ENCODE measurements at places on chromosomes 13 and 19.

DNA sequence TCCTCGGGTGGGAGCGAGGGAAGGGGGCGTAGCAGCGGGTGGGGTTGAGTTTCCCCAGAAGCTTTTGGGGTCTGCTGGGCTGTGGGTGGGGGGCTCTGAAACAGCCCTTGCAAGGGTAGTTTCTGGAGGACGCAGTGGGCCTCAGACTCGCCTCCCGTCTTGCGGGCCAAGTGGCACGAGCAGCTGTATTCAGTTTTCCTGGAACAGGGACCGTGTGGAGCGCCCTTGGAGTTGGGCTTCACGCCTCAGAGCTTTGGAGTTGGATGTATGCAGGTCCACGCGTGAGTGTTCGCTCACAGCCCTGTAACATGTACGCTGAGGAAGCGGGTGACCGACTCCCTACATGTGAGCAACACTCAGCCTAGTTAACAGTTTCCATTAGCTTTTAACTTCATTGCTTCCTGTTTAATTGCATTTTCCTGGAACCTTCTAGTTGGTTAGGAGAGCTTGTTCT, 603 bp downstream of the TM9SF2 start:
- no peak for ATAC-seq

DNA sequence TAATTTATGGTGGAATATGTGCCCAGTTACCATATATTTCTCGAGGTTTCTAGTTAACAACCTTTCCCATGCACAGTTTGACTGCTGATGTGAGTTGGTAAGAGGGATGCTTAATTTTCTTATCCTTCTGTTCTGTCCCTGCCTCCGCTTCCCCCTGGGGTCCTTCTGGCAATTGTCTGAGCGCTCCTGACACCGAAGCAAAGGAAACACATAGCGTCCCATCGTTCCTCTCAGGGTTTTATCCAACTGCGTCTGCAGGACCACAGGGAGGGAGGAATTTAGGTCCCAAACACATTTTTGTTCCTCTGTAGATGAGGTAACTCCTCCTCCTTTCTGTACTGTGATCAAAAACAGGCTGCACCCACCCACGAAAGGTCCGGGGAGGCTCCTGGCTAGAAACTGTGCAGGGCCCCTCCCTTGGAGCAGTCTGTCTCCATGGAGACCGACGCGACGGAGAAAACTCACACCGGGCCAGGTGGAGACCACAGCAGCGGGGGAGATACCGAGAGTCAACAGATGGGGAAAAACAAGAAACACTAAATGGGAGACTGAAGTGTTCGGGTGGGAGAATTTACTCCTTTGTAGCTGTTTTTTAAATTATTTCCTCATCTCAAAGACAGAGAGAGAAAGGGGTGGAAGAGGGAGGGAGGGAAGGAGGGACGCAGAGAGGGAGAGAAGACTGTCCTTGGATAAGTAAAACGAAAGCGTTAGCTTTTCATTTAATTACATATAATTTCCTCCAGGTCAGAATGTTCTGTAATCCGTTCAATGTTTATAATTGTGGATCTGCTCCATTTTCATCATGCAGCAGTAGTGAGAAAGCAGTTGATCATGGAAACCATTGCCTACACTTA, 191.8 kb upstream of the NBEA start:
- peak; percentile 40 for ATAC-seq

GRCh38 chr13:27463500-27463899, 13.1 kb upstream of the MTIF3 start:
- ATAC-seq, result no peak

DNA sequence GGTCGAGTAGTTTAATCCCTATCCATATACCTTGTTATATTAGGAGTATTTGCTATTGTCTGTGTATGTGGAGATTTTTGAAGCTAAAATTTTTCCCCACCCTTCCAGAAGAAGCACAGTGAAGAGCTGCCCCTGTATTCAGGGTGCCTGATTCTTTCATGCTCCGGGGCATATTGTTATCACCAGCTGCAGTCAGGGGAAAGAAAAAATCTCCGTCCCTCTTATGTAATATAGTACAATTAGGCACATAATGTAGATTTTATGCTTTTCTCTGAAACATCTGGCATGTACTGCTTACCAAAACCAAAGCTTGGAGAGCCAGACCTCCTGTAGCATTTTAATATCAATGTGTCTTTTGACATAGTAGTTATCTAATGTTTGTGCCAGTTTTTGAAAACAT, 214.9 kb upstream of the EDNRB start:
- no peak for ATAC-seq

GRCh38 chr19:49216071-49216470, 58.5 kb downstream of the TRPM4 start:
- ATAC-seq, result no peak

DNA sequence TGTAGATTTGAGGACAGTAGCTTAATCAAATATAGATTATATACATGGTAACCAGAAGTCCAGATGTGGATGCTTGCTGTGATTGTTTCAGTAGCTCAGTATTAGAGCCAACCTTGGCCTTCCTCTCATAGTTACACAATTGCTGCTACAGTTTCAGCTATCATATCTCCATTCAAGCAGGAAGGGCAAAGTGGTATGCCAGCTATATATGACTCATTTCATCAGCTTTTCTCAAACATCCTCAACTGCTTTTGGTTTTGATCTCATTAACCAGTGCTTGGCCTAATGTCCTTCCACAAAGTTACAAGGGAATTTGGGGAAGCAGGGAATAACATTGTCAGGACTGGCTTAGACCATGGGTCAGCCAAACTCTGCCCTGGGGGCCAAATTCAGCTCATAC, 73.0 kb upstream of the MAB21L1 start:
- no peak for ATAC-seq

- ATAC-seq, result no peak
These were observed 2638.7 kb upstream of the PCDH20 start for GRCh38 chr13:64054321-64054720.

- no peak for ATAC-seq
These were observed 198.6 kb downstream of the RGCC start for GRCh38 chr13:41655997-41656396.

Data from gastroesophageal sphincter (tissue), 4 donors.